ENCODE measurements at places on chromosomes 7 and 10.

DNA sequence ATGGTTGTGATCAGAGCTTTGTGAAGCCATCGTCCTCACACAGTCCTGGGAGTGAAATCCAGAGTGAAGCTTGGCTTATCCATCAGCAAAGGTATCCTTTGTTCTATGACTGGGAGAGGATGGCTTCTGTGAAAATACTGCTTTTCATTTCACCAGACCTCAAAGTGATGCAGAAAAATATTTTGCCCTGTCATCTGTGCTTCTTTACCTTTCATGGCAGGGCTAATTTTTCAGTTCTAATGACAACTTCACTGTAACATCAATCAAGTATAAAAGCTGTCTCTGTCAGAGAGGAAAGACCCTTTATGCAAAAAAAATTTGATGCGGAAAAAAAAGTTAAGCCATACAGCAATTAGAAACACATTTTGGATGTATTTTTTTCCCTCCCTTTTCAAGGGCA lies 468.1 kb upstream of the ADARB2 start:
- DNase-seq = no peak

DNA sequence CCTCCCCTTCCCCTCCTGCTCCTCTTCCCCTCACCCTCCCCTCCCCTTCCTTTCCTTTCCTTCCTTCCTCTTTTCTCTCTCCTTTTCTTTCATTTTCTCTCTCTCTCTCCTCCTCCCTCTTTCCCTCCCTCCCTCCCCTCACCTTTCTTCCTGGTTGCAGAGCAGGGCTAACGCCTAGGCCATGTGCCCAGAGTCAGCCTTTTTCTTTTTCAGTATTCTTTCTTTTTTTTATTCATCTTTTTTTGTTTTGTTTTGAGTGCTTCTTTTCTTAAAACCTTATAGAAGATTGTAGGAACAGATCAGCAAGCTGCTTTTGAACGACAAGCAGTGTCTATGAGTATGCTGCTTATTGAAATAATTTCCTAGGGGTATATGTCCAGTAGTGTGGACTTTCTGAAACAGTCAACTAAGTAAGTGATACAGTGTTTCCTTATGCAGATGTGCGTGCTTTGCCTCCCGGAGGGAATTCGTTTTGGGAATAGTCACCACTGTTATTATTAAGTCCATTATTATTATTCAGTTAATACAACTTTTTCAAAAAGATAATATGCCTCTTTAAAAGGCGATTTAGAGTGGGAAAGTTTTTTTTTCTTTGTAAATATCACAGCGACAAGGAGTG lies 219.2 kb downstream of the CAMK1D start:
- DNase-seq = no peak

DNA sequence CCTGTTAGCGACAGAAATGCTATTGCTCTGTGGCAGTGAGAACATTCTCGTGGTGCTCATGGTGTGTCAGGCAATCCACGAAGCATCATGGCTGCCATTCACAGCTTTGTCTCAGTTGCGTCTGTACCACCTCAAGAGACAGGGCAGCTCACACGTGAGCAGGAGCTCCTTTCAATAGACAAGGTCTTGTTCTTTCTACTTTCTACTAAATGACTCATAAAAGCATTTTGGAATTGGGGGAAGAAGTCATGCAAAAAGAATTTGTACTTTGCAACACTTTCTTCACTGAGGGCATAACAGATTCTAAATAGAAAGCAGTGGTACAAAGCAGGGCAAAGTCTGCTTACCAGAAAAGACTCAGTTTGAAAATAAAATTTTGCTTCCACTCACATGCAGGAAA lies 638.5 kb downstream of the PHTF2 start:
- no peak for DNase-seq

DNA sequence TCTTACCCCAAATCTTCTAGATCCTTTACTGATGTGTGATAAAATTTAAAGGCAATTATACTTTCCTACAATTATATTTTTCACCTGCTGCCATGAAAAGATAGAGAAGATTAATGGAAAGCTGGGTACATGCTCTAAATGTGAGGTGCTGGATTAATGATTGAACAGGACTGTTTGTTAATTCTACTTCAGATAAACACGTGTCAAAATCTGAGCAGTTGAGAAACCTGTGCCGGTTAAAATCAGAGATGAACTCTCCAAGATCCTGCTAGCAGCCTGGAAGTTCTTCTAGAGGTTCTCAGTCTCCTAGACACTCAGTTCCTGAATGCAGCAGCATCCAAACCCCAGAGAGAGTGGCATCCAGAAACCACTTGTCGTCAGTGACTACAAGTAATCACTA lies 69.2 kb downstream of the INHBA start:
- DNase-seq = no peak

DNA sequence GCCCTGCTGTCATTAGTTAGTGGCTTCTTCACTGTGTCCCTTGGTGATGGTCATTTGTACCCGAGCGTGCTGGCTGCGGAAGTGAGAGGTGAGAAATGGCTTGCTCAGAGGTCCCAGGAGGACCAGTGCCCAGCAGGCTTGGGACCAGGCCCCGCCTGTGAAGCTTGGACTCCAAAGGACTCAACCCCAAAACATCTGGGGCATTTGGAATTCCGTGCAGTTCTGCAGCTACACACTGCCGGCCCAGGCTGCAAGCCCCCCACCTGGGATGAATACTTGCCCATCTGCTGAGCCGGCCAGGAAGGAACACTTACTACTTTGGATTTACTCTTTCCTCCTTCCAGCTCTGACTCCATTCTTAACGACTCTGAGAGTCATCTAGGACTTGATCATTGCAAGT lies 18.0 kb downstream of the ECHDC3 start:
- DNase-seq = no peak

GRCh38 chr10:77223526-77224460 lies 413.8 kb downstream of the KCNMA1 start:
- no peak for DNase-seq

Data from Calu3 (cell line).